ENCODE measurements at places on chromosomes 6 and 20.

GRCh38 chr20:62156592-62157386 is 13.2 kb downstream of the SS18L1 start:
- peak; percentile 49 for DNase-seq

DNA sequence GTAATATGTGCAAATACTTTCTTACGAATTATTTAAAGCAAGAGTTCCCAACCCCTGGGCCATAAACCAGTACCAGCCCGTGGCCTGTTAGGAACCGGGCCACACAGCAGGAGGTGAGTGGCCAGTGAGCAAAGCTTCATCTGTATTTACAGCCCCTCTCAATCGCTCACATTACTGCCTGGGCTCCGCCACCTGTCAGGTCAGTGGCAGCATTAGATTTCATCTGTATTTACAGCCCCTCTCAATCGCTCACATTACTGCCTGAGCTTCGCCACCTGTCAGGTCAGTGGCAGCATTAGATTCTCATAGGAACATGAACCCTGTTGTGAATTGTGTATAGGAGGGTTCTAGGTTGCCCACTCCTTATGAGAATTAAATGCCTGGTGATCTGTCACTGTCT is 142.0 kb downstream of the RNASET2 start:
- no peak for DNase-seq

DNA sequence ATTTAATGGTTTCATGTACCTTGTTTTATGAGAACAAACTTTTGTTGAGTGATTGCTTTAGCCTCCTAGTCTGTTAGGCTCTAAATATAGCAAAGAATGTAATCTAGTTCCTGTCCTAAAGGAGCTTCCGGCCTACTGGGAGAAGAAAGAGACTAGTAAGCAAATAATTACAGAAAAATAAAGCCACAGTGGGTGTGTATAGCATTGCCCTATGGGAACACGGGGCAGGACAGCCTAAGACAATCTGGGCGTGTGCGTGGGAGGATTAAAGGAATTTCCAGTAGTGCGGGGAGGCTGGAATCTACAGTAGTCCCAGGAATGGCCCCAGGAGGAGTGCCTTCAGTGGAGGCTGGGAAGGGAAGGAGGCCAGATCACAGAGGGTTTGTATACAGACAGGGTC is 98.1 kb upstream of the AKAP12 start:
- peak; percentile 35 for DNase-seq

DNA sequence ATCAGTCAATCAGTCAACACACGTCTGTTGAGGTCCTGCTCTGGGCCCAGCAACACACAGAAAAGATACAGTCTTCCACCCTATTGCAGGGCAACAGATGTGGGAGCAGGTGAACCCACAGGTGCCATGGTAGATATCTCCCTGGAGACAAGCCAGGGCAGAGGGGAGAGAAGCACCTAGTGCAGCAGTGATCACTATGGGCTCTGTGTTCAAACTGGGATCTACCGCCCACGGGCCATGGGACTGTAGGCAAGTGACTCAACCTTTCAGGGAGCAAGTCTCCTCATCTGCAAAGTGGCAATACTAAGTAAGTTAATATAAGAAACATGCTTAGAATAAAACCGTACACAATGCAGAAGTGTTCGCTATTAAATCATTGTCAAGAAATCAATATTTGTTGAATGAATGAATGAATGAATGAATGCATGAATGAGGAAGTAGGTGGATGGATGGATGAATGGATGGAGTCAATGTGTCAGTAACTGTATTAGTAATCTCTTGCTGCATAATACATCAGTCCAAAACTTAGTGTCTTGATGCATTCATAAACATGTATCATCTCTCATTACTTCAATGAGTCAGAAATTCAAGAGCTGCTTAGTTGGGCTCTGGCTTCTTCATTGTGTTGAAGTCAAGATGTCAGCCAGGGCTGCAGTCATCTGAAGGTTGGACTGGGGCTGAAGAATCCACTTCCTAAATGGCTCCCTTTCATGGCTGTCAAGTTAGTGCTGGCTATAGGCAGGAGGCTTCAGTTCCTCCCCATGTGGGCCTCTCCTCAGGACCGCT is 31.9 kb upstream of the NFATC2 start:
- DNase-seq, result no peak

- DNase-seq, result peak; percentile 32
Observed at GRCh38 chr20:57922706-57923105, 212.9 kb upstream of the PMEPA1 start.

- no peak for DNase-seq
Observed at GRCh38 chr20:57391439-57392301, 474 bp downstream of the RBM38 start.

DNA sequence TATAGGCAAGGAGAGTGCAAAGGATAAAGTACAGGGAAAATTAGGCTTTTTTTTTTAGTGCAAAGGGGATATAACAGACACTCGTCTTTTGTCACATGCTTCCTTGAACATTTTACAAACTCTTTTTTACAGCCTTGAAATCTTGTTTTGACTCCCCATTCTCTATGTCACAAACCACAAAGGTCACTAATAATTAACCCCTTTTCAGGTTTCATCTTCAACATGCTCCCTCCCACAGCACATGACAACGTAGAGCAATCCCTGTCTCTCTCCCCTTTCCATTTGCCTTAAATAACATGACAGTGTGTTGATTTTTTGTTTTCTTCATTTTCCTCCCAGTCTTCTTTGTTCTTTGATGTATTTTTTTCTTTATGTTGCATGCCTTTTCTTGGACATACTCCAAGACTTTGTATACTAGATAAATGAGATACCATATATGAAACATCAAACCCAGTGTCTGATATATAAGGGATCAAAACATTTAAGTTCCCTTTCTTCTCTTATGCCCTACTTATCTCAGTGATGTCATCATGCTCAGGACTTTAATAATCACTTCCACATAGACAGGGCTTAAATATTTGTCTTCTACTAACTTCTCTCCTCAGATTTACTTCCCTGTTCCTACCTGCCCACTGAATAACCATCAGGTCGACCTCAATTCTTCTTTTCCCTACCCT is 378.7 kb upstream of the HSF2 start:
- DNase-seq, result no peak

GRCh38 chr6:123806561-123806960 is 2.9 kb downstream of the NKAIN2 start:
- no peak for DNase-seq

Measured in muscle of back (tissue), 13 donors.